Activated naive CD4-positive, alpha-beta T cell treated with anti-CD3 and anti-CD28 coated beads for 36 hours (primary cell): ENCODE measurements at places on chromosomes 5 and 9. TPM values are rescaled to one million over a fixed set of nuclear protein-coding genes. Genes with fewer than 3 reads are reported as not detected.

Gene CCNJL
- total RNA-seq, result not detected

Gene KCNIP1
- total RNA-seq, result not detected

Gene ZNF300
- 1.1 TPM for total RNA-seq

Gene LIX1
- total RNA-seq, result not detected

Gene SLC6A3
- not detected for total RNA-seq

Gene MRPS2
- 36.9 TPM for total RNA-seq

Gene SYNPO
- 0.17 TPM for total RNA-seq

- DNase-seq, result no peak
- no peak overlapping the region for H3K4me3 ChIP-seq
- no peak overlapping the region for H3K27ac ChIP-seq
- no peaks in the 10 kb centered on the region for H3K36me3 ChIP-seq
These were observed 204.9 kb downstream of the ERCC6L2 start for GRCh38 chr9:96080364-96080763.

GRCh38 chr5:158462349-158463114, 603.6 kb upstream of the CLINT1 start:
- H3K27ac ChIP-seq, result no peak overlapping the region
- H3K4me1 ChIP-seq, result peaks cover 12% of the 10 kb centered on the region
- H3K4me3 ChIP-seq, result no peak overlapping the region
- no peak for DNase-seq

- H3K4me1 ChIP-seq, result peaks cover 56% of the 10 kb centered on the region
- H3K36me3 ChIP-seq, result no peaks in the 10 kb centered on the region
- peaks cover 87% of the 10 kb centered on the region for H3K27me3 ChIP-seq
- H3K4me3 ChIP-seq, result peak overlapping the region; percentile 47
These were observed 2.3 kb downstream of the NKX2-5 start for GRCh38 chr5:173232499-173233346.

GRCh38 chr9:113599646-113600022, 136.1 kb downstream of the RGS3 start:
- DNase-seq, result no peak
- H3K4me3 ChIP-seq, result no peak overlapping the region
- H3K27me3 ChIP-seq, result no peaks in the 10 kb centered on the region
- H3K27ac ChIP-seq, result no peak overlapping the region
- H3K4me1 ChIP-seq, result peaks cover 4% of the 10 kb centered on the region

GRCh38 chr5:90940227-90940995, 381.8 kb downstream of the ADGRV1 start:
- peak overlapping the region; percentile 73 for H3K27ac ChIP-seq
- H3K36me3 ChIP-seq, result no peaks in the 10 kb centered on the region
- H3K4me3 ChIP-seq, result no peak overlapping the region

DNA sequence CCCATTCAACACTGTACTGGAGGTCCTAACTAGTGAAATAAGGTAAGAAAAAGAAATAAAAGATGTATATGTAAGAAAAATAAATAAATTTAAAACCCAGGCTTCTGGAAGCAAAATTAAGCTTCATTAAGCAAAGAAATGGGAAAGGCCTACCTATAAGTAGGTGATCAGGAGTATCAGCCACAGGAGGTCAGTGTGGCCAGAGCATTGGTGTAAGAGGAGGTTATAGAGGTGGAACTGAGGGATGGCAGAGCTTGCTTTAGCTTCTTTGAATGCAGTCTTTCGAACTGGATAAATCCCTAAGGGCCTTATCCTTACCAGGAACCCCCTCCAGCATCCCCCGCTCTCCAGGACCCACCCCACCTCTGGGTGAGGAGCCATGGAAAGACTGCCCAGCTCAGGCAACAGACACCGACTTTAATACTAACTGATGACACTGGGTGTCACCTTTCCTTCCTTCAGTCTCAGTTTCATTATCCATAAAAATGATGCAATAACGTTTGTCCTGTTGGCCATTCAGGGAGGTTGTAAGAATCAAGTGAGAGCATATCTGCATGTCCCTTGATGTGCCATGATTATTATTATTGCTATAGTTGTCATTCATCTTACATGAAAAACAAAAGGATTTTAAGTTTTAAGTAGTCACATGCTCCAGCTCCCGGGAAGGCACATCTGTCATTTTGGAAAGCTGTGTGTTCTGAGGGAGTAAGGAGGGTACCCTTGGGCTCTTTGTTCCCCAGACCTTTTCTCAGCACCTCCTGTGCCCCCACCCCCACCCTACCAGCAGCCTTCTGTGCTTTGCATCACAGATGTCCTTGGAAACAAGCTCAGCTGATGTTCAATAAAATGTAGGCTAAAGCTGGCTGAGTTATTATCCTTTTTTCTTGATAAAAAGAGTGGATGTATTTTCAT, 50.8 kb upstream of the CTNNA1 start:
- H3K4me1 ChIP-seq, result no peaks in the 10 kb centered on the region
- no peak overlapping the region for H3K27ac ChIP-seq
- no peak overlapping the region for H3K4me3 ChIP-seq
- DNase-seq, result no peak

DNA sequence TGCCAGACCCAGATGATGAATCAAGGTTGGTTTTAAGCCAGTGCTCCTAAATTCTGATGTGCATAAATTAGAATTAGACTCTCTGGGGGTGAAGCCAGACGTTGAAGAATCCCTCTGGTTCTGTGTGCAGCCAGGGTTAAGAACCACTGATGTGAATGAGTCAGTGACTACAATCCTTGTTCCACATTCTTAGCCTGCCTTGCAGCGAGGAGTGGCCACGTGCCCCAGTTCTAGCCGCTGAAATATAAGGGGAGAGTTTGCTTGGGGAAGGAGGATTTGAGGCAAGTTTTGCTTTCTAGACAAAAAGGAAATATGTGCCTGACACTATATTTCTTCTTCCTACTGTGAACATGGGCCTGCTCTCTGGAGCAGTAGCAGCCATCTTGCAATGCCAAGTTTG, 34.2 kb upstream of the MSH3 start:
- no peak overlapping the region for H3K4me3 ChIP-seq
- DNase-seq, result no peak
- H3K4me1 ChIP-seq, result no peaks in the 10 kb centered on the region
- no peaks in the 10 kb centered on the region for H3K27me3 ChIP-seq

- peaks cover 4% of the 10 kb centered on the region for H3K36me3 ChIP-seq
- H3K4me1 ChIP-seq, result no peaks in the 10 kb centered on the region
- no peaks in the 10 kb centered on the region for H3K27me3 ChIP-seq
- H3K4me3 ChIP-seq, result no peak overlapping the region
- no peak overlapping the region for H3K27ac ChIP-seq
- DNase-seq, result no peak
These were observed 58.6 kb upstream of the PPARGC1B start for GRCh38 chr5:149671544-149671943.

GRCh38 chr9:113556877-113557593, 93.5 kb downstream of the RGS3 start:
- no peaks in the 10 kb centered on the region for H3K27me3 ChIP-seq
- no peak overlapping the region for H3K27ac ChIP-seq
- DNase-seq, result no peak
- H3K4me1 ChIP-seq, result peaks cover 24% of the 10 kb centered on the region
- no peak overlapping the region for H3K4me3 ChIP-seq

- H3K36me3 ChIP-seq, result no peaks in the 10 kb centered on the region
- peaks cover 2% of the 10 kb centered on the region for H3K27me3 ChIP-seq
- no peak overlapping the region for H3K27ac ChIP-seq
- H3K4me1 ChIP-seq, result no peaks in the 10 kb centered on the region
- no peak for DNase-seq
These were observed 610.3 kb upstream of the KLF4 start for GRCh38 chr9:108099854-108100253.

GRCh38 chr5:105993027-105993426, 1677.7 kb downstream of the EFNA5 start:
- no peak overlapping the region for H3K27ac ChIP-seq
- no peaks in the 10 kb centered on the region for H3K27me3 ChIP-seq
- H3K36me3 ChIP-seq, result no peaks in the 10 kb centered on the region
- no peak for DNase-seq
- H3K4me1 ChIP-seq, result no peaks in the 10 kb centered on the region

DNA sequence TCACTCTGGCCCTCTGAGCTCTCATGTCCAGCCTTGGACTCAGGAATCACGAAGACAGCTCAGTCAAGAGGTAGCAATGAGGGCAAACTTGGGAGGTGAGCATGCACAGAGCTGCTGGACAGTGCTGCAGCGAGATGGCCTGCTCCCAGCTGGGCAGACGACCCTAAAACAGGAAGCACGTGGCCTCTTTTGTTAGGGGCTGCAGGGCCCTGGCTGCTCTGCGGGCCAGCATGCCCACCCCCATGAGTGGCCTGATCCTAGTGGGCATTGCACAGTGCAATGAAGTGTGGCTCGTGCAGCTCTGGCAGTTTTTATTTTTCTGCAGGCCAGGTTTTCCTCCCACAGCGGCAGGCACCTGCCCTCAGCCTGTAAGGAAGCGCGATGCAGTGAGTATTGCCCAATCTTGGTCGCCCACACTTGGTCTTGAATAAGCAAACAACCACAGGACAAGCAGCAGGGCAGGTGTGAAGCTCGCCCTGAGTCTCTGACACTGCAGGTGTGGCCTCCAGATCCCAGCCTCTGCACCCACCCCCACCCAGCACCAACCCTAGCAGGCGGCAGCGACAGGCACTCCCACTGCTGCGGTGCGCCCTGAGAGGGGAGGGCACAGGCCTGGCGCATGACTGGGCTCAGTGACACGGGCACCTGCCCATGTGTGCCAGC, 60.8 kb downstream of the SEMA4D start:
- peaks cover 9% of the 10 kb centered on the region for H3K36me3 ChIP-seq
- peak; percentile 66 for DNase-seq
- H3K4me3 ChIP-seq, result no peak overlapping the region

DNA sequence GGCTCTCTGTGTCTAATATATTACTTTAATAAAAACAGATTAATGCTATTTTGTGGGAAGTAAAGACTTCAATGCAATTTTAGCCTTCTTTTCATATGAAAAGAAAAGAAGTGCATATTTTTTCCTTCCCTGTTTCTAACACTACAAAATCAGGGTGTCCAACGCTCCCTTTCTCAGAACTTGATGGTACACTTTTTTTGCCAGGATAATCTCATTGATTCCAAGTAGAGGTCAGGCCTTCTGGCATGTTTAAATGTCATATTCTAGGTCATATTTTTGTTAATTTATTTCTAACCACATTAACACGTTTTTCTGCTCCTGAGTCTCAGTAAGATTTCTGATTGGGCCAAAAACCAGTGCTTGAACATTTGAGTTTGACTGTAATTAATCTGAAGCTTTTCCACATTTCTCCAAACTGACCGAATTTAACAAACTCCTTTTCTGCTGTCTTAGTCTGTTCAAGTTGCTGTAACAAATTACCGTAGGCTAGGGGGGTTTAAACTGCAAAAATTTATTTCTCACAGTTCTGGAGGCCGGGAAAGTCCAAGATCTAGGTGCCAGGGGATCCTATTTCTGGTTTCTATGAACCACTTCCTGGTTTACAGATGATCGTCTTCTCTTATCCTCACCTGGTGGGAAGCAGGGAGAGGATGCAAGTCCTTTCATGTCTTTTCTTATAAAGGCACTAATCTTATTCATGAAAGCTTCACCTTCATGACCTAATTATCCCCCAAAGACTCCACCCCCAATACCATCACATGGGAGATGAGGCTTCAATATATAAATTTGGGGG, 63.2 kb upstream of the ELL2 start:
- H3K4me3 ChIP-seq, result no peak overlapping the region
- H3K36me3 ChIP-seq, result no peaks in the 10 kb centered on the region
- H3K4me1 ChIP-seq, result no peaks in the 10 kb centered on the region
